ENCODE measurements at places on chromosomes 13 and 19.
A peak's percentile ranks its signal among the peaks of the same experiment; 100 is the strongest.

DNA sequence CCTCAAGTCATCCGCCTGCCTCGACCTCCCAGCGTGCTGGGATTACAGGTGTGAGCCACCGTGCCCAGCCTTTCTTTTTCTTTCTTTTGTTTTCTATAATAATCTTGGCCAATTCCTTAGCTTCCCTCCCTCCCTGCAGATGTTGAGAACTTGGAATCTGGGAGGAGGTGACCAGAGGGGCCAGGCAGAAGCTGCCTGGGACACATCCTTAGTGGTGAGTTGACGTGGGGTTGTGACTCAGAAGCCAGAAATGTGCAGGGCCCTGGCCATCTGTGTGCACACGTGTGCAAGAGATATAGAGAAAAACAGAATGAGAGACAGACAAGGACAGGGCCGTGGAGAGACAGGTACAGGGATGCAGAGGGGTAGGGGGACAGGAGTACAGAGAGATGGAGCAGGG, 154.3 kb downstream of the SIPA1L3 start:
- no peak for DNase-seq

- DNase-seq: no peak
These were observed 8.2 kb upstream of the ZNF431 start for GRCh38 chr19:21133633-21134032.

- peak; percentile 6 for DNase-seq
These were observed 55.0 kb upstream of the EEF1AKMT1 start for GRCh38 chr13:20828539-20829364.

DNA sequence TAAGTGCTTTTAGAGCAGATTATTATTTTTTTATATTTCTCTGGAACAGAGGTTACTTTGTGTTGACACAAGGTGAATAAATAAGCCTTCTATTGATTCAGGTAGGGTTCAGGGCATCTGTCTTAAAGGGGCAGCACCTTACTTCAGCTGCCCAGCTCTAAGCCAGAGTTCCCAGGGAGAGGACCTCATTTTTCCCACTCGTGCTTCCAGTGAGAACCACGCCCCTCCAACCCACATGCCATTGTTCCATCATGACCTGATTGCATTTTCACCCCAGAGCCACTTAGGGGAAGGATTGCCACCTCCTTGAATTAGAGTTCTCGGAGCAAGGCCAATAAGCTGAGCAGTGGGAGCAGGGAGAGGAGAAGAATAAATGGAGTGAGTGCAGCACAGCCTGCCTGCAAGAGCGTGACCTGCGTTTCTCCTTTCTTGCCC, 104.3 kb upstream of the FRY start:
- no peak for DNase-seq

GRCh38 chr13:79637133-79637763, 156.3 kb downstream of the NDFIP2 start:
- DNase-seq: no peak

DNA sequence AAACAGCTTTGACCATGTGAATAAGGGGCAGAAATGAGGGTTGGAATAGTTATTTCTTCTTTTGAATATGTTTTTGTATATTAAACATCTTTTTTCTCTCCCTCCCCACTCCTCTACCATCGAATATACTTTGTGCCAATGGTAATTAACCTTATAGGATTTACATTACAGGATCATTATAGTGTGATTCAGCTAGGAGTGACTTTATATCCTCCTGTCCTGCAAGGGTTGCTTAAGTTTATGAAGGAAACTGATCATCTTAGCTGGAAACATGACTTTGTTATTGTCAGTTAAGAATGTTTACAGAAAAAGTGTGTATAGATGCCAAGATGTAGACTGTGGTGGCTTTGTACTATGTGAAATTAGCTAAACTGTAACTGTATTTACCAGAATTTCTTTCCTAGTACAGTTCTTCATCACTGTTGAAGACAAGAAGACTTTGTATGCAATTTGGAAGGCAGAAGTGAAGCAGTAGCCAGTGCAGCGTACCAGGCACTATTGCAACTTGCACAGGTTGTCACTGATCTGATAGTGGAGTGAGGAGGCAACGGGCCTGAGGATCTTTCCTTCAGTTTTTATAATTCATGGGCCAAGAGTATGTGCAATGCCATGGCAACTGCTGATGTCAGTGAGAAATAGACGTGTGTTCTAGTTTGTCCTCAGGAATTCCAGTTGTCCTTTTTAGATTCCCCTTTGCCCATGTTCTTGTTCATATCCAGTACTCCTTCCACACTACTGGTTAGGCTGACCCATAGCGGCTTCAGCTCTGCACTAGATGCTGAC, 8.2 kb upstream of the PAN3 start:
- no peak for DNase-seq

- no peak for DNase-seq
These were observed 848 bp upstream of the CEBPA start for GRCh38 chr19:33302974-33303790.

DNA sequence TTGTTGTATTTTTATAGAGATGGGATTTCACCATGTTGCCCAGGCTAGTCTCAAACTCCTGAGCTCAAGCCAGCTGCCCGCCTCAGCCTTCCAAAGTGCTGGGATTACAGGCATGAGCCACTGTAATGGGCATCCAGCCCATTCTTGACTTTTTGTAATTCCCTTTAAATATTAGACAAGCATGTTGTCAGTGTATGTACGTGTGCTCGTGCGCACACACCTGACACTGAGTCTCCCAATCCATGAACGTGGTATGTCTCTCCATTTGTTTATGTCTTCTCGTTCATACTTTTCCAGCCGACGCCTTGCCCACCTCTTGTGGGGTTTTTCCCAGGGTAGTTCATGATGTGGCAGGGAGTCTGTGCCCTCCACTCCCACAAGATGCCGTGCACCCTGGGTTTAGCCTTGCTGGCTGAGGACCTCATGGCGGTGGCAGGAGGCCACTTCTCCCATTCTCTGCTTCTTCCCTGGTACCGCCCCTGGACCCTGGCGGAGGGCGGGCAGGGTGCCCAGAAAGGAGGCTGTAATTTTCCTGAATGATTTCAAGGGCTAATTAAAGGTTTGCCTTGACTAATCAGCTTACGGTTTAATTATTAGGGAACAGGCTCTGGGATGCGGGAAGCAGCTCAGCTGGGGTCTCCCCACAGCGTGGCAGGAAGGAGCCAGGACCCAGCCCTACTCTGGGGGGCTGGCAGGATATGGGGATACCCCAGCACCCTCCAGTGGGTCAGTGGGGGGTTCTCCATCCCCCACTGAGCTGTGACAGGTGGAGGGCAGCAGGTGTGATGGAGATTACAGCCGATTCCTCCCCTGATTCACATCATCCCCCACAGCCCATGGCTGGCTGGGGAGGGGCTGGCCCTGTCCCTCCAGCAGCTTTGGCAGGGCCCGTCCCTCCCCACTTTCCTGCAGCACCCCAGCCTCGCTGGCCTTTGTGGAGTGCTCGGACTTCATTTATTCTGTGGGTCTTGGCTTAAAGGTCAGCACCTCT, 12.9 kb downstream of the PAK4 start:
- DNase-seq: no peak

DNA sequence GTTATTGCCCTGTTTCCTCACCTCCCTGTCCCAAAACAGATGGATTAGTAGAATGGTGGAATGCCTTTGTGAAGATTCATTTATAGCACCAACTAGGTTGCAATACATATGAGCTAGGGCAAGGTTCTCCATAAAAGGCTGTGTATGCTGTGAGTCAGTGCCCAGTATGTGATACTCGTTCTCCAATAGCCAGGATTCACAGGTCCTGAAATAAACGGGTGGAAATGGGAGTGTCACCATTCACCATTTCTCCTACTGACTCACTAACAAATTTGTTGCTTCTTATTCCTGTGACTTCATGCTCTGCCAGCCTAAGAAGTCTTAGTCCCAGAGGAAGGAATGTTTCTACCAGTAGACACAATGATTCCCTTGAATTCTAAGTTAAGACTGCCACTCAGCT, 1745.4 kb downstream of the SLITRK1 start:
- no peak for DNase-seq

GRCh38 chr19:2248136-2249009, 750 bp upstream of the AMH start:
- DNase-seq: no peak

DNA sequence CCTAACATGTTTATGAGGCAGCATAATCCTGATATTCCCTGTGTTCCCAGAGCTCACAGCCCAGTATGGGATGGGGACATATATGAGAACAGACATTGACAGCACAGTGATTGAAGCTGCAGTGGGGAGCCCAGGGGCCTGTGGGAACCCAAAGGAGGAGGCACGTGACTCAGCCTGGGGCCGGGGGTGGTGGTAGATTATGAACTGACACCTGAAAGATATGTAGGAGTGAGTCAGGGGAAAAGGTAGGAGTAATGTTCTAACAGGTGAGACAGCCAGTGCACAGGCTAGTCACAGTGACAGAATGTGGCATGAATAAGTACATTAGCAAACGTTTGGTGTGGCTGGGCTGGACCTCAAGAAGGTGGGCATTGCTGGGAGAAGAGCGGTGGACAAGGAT, 29.0 kb downstream of the CKM start:
- DNase-seq: peak; percentile 4

GRCh38 chr13:29758531-29759114, 91.8 kb downstream of the UBL3 start:
- peak; percentile 39 for DNase-seq

- DNase-seq: no peak
These were observed 77.8 kb downstream of the TEX26 start for GRCh38 chr13:31010296-31010695.

DNA sequence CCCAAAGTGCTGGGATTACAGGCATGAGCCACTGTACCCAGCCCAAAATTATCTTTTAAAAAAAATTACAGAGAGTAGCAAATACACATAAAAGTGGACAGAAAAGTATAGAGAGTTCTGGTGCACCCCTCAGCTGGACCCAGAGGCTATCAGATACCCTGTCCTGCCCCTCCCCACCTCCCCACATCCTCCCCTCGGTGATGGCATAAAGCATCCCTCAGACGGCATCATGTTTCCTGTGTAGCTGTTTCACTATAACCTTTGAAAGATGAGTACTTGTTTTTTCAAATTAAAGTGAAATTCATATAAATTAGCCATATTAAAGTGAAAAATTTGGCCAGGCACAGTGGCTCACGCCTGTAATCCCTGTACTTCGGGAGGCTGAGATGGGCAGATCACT, 20.1 kb downstream of the SLC27A1 start:
- no peak for DNase-seq

DNA sequence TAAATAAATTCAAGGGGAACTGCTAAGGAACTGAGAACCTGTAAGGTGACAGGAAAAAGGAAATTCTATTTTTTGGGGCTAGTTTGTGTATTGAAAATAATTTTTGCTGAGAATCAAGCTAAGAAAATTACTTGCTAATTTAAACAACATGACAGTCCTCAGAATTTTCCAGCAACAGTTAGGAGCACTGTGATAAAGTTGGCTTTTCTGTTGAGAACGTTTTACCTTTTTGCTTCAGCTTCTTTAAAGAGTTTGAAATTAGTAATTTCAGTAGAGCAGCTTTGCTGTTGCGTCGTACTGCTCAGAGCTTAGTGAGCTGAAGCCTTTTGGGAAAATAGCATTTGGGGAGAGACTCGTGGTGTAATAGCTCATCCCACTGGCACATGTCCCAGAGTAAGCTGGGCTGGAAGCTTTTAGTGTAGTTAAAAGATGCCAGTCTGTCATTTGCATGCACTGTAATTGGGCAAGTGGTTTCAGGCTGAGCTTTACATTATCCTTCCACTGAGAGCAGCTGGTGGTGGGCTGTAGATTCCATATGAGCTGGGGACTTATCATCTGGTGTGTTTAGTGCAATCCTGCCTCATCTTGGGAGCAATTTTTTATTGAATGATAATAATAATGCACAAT, 69.8 kb downstream of the LRCH1 start:
- no peak for DNase-seq

DNA sequence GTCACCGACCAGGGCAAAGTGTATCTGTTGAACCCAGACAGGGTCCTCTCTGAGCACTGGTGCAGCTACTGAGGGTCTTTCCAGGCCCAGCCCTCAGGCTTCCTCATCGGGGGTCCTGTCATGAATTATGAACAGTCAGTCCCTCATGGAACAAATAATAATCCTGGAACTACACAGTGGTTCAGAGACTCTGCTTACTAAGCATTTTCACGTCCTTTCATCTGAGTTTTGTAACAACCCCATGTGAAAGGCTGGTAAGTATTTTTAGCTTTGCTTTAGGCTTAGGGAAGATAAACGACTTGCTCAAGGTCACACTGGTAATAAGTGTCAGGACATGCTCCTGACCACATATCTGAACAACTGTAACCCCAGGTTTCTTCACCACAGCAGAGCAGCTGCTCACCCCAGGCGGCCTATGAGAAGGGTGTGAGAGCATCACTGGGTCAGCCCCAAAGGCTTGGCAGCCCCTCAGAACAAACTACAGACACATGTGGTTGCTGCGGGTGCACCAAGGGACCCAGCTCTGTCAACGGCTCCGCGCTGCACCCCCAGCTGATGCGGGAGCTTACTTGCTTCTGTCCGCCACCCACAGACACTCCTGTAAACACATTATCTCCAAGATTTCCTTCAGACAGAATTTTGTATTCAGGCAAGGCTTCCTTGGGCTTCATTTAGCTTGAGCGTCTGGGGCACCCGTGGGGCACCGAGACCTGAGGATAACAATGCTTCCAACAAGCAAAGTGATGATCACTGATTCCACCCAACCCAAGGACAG, 19.4 kb upstream of the GSX1 start:
- DNase-seq: no peak

DNA sequence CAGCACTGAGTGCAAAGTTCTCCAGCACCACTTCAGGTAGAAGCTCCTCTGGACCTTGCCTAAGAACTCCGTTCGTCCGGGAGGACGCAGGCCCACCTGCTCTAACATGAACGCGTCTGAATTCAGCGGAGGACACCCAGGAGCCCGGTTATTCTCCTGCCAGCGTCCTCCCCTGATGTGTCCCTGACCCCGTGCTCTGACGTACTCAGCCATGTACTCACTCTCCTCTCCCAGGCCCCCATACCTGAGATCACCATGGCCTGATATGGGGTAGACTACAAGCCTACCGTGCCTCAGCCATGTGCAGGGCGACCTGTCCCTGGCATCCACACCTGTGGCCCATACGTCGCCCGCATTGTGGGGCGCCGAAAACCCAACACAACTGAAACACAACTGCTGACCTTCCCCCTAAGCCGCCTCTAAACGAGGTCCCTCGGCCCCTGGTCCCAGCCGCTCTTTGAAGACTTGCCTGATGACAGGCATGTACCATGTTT, 744 bp upstream of the ZNF584 start:
- no peak for DNase-seq

GRCh38 chr19:48819366-48819816, 8.6 kb upstream of the BCAT2 start:
- DNase-seq: no peak

- DNase-seq: no peak
These were observed 22.1 kb downstream of the VPS36 start for GRCh38 chr13:52428295-52428694.

GRCh38 chr19:32104153-32104849, 241.1 kb upstream of the ZNF507 start:
- DNase-seq: no peak

DNA sequence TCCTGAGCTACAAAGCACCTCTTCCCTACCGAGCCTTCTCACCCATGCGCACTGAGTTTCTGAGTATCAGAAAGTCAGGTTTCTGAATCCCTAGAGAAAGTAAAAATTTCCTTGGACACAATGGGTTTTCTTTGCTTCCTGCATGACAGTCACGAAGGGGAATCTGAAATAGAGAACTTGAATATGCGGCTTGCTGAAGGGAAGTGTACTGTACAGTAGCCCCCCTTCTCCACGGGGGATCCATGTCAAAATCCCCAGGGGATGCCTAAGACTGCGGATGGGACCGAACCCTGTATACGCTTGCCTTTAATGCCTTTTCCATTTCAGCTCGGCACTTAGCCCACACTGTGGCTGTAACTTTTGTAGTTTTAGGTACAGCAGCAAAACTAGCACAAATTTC, 107.9 kb downstream of the GGACT start:
- no peak for DNase-seq
